ENCODE measurements at places on chromosomes 6 and 20.
A peak's percentile ranks its signal among the peaks of the same experiment; 100 is the strongest.

DNA sequence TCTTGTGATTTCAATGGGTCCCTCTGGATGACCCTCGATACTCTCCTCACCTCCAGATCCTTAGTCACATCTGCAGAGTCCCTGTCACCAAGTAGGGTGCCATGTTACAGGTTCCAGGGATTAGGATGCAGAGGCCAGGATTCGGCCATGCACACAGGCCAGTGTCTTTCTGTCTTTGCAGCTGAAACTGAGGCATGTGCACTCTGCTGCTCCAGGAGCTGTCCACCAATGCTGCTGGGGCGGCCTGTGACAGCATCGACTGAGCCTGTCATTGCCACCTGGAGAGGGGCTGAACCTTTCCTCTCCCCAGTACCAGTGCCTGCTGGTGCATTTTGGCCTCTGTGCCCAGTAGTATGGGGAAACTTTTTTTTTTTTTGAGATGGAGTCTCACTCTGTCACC lies 4.4 kb upstream of the RBM38 start:
- no peak for DNase-seq

- no peak for DNase-seq
These were observed 495.1 kb downstream of the NKAIN2 start for GRCh38 chr6:124298730-124299129.

DNA sequence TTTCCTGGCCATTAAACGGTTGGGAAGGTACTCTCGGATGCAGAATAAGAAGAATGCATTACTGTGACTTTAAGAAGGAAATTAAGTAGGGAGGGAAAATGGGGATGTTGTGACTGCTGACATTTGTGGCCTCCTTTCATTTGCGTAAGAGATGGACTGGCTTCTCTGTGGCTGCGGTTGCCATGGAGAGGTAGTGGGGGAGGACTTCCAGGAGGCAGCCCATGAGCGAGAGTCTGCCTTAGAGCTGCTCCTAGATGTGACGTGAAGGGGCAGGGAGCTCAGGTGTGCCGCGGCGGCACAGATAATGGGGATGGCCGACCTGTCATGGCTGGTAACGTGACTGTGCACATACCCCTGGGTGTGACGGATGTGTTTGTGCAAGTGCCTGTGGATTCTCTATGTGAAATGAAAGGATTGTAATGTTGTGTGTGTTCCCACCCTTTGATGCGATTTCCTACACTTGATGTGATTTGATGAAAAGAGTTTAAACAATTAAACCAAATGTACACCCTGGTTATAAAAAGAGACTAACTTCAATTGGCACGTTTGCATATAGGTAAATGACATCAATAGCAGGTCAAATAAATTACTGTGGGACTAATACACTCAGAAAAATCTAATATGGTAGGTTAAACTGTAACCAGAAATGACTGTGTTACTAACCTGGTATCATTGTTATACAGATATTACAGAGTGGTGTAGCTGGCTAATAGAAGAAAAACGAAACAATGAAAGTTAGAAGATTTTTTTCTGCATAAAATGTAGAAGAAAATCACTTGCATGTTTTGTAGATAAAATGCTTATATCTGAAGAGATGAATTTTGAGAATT lies 48.9 kb downstream of the HIVEP1 start:
- peak; percentile 60 for DNase-seq

GRCh38 chr20:48831718-48832404 lies 4.1 kb upstream of the PREX1 start:
- no peak for DNase-seq

GRCh38 chr6:148068437-148069061 lies 274.1 kb upstream of the SASH1 start:
- DNase-seq, result no peak

Measured in stimulated activated CD8-positive, alpha-beta memory T cell treated with anti-CD3 and anti-CD28 coated beads, Interleukin-2, amount 100 ng/mL, for 48 hours (primary cell).